ENCODE measurements at places on chromosomes 7 and 10. TPM values are rescaled to one million over a fixed set of nuclear protein-coding genes. Genes with fewer than 3 reads are reported as not detected.

Gene RPEL1
- not detected for total RNA-seq

Gene CPXM2
- total RNA-seq: not detected

Gene PHKG1
- total RNA-seq: 2.2 TPM

Gene NSMCE4A
- 54.0 TPM for total RNA-seq

Gene ZNF425
- total RNA-seq: 1.1 TPM

Gene MBL2
- not detected for total RNA-seq

Gene LIPJ
- not detected for total RNA-seq

Gene VWC2
- total RNA-seq: not detected

Gene IL6
- total RNA-seq: 0.53 TPM

Gene ZFAND4
- 19.7 TPM for total RNA-seq

Gene MYPN
- total RNA-seq: not detected

Gene AKR1C4
- not detected for total RNA-seq

DNA sequence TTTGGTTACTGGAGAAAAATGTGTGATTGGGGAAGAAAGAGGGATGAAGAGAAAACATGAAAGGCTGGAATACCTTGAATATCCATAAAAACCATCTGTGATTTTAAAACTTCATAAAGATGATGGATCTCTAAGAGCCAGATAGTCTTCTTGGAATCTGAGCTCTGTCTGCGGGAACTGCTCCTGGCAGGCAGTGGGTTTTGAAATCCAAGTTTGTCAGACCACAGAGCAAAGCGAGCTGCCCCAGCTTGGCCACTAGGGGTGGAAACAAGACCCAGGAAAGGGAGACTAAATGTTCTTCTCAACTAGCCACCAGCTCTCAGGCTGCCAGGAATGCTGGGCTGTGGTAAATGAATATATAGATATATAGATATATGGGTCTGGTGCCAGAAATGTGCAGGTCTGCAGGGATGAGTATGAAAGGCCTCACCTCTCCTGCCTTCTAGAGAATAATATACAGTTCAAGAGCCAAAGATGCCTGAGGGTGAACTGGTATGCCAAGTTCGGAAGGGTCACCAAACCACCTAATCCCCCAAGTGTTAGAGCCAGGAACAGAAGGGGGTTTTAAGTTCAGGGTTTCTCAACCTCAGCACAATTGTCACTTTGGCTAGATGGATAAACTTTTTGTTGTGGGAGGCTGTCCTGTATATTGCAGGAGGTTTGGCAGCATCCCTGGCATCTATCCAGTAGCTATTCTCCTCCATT, 208.8 kb downstream of the KCNMA1 start:
- DNase-seq: no peak

DNA sequence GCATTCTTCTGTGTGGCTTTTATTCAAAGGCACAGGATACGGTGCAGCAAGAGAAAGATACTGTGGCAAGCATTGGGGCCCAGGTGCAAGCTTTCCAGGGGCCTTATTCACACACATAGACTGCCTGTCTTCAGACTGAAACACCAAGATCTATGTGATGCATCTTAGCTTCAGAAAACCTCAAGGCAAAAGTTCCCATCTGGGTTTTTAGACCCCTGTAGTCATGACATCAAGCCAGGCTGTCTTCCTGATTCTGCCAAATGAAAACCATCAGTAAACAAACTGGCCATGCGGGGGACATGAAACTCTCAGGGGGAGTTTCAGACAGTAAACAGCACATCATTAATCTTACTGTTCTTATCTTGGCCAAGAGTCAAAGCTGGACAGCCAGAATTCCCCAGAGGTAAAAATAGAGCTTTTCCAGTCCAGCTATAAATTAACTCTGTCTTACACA, 9.8 kb downstream of the AGBL3 start:
- no peak for DNase-seq

DNA sequence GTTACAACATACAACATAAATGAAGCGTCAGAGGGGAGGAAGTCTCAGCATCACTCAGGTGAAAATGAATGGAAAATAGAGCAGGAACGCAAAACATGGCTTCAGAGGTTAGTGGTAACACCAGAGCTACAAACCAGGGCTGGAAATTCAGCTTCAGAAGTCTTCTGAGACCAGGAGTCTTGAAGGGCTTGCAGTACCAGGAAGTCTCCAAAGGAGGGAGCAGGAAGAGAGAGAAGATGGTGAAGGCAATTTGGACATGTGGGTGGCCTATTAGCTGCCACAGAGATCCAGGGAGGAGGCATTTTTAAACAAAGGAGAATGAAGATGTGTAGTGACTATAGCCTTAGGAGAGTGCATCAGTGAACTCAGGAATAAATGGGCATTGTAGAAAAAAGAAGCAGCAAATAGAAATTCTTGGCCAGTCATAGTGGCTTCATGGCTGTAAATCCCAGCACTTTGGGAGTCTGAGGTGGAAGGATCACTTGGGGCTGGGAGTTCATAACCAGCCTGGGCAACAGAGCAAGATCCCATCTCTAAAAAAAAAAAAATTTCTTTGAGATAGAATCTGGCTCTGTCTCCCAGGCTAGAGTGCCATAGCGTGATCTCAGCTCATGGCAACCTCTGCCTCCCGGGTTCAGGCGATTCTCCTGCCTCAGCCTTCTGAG, 9.3 kb upstream of the TET1 start:
- peak; percentile 46 for DNase-seq

GRCh38 chr10:26481914-26482550, 43.9 kb downstream of the APBB1IP start:
- DNase-seq: peak; percentile 51

- DNase-seq: no peak
These were observed 97.5 kb downstream of the FAM53B start for GRCh38 chr10:124646483-124647352.

GRCh38 chr7:113610572-113610971, 308.2 kb downstream of the PPP1R3A start:
- DNase-seq: no peak

- no peak for DNase-seq
These were observed at the start of gene FFAR4 for GRCh38 chr10:93566435-93567276. Gene FFAR4, plus strand, starts transcription at chr10:93566665. Its CDS starts 56 bp downstream, at chr10:93566721.

GRCh38 chr7:82599895-82600294, 156.3 kb upstream of the CACNA2D1 start:
- DNase-seq: no peak

DNA sequence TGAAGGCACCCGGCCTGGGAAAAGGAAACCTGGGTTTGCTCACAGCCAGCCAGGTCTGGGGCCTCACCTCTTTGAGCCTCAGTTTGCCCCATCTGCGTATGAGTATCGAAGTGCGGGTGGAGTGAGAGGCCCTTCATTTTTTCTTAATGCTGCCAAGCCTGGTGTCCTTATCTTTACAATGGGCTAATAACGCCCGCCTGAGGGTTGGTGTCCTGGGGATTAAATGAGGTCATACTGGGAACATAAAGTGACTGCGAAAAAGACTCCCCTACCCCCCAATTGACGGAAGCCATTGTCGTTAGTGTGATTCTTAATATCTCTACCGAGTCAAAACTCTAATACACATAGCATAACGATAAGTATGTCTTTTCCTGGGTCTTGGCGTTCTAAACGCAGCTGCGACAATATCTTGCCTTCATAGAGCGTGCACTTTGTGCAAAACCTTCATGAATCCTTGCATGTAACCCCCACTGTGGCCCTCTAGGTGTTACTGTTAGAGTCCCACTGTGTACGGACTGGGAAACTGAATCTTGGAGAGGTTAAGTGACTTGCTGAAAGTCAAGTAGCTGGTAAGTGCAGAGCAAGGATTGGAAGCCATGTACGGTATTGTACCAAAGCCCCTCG, 11.4 kb upstream of the GRB10 start:
- no peak for DNase-seq

- no peak for DNase-seq
These were observed 327.6 kb upstream of the COBL start for GRCh38 chr7:51644216-51644615.

DNA sequence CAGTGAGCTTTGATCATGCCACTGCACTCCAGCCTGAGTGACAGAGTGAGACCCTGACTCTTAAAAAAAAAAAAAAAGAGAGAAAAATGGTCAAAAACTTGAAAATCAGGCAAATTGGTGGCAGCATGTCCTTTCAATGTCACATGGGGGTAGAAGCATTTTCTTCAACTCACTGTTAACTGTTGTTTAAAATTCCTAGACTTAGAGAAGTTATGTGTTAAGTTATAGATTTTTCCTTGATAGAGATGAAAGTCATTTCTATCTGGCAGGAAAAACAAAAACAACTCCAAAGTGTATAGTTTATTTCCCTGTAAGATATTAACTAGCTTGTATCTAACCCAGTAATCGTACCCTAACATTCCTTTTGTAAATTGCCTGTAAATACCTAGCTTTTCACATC, 26.8 kb downstream of the LYZL2 start:
- no peak for DNase-seq

- no peak for DNase-seq
These were observed 15.6 kb downstream of the RPA3 start for GRCh38 chr7:7702826-7703225.

DNA sequence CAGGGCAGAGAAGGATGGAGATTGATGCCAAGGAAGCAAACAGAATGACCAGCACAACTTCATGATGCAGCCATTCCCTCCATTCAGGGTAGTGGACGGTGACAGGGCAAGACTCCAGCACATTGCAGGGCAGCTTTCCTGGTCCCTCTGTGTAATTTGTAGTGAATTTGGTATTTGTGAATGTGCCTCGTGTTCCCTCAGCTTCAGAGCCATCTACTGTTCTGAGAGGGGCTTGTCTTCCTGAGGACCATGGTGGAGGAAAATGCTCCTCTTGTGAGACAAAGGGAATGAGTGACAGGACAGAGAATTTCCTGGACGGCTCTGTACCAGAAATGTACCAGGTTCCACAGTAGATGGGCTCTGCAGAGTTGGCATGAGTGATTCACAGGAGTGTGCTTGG, 132.1 kb downstream of the ADRA2A start:
- no peak for DNase-seq

DNA sequence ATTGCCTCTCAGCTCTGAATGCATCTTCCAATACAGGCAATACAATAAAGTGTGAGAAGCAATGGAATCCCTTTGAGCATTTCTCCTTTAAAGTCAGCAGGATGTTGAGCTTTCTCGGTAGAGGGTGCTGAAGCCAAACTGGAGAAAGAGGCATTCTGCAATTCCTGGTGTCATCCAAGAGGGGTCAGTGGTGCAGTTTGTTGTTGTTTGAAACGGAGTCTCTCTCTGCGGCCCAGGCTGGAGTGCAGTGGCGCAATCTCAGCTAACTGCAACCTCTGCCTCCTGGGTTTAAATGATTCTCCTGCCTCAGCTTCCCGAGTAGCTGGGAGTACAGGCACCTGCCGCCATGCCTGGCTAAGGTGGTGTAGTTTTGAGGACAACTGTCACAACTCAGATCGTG, 486.5 kb downstream of the CALN1 start:
- DNase-seq: no peak

DNA sequence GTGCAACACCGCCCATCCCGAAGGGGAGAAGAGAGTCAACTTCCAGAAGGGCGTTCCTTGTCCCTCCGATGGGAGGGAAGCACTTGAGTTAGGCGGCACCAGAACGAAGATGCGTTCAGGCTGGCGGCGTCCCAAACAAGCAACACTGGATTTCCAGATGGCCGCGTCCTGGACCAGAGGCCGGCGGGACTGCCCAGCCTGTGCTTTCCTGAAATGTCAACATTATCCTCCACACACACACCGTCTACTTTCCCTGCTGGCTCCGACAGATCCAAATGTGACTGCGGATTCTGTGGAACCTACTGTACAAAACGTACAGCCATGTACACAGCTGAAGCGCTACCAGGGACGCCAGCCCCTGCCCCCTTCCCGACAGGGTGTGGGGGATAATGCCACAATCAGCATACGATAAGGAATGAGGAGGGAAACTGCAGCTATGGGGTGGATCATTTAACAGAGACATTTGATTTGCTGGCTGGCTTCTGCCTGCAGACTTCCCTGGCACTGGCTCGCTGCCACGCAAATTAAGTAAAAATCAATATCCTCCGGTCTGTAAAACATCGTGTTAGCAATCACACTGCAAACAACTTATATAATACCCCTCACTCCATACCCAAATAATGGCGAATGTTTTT, 82.1 kb downstream of the ZRANB1 start:
- no peak for DNase-seq

- DNase-seq: no peak
These were observed 173.1 kb downstream of the PTPRN2 start for GRCh38 chr7:158414486-158414961.

GRCh38 chr7:158113321-158114025, 474.1 kb downstream of the PTPRN2 start:
- DNase-seq: no peak

- DNase-seq: no peak
These were observed 6.3 kb upstream of the ZNF503 start for GRCh38 chr10:75407713-75408508.

DNA sequence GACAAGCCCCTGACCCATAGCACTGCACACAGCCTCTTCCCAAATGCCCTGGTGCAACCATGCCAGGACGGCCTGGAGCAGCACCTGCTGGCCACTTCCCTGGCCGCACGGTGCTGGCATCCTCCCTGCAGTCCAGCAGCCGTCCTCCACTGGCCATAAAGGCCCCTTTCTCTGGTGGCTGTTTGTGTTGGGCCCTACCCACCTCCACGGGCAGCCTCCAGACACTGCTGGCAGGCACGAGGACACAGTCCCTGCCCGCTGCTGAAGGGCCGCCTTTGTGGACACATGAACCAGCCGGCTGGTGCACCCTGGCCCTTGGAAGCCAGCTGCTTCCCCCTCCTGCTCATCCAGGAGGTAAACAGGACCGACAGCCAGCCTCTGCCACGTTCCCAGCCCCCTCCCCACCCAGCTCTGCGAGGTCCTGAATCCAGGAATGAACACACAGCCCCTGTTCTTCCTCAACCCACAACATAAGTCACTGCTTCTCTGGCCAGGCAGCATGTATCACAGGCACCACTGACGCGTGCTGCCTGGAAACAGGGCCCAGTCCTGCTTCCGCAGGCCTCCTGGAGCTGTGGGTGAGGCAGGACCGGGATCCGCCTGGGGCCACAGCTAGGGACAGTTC, 43.8 kb downstream of the SPOCK2 start:
- DNase-seq: no peak

DNA sequence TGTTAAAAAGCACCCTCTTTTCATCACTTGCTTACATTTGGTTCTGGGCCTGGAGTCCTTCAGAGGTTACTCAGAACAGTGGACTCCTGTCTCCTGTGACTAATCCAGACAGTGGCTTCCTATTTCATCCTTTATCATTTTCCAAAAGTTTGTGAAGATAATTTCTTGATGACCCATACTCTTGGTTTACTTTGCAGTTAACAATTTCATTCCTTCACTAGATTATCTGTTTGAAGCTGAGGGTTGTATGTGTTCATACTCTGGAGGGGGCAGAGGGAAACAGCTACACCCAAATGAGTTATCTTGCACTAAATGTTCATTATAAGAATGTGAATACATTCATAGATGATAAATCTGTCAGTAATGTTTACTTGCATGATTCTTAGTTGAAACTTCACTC, 124.7 kb downstream of the ZNF248 start:
- DNase-seq: no peak

DNA sequence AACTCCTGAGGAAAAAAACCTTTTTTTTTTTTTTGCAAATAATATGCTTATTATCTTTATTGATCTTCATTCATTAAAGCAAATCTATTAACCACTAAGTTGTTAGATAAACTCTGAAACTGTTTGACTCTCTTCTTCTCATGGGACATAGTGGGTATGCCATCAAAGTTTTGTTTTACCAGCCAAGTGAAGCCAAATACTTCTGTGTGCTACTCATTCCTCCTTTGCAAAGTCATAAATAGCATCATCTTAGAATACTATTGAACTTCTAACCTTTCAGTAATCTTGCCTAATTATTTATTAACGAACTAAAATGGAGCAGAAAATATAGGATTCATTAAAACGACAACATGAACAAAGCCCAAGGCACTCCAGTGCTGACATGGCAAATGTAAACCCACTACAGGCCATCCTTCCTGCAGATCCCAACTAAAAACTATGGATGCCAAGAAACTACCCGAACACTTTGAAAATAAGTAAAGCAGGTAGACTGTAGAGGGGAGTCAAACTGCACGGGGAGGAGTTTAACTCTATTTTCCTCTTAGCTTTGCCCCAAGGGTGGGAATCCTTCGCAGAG, 61.2 kb upstream of the ODAD2 start:
- no peak for DNase-seq
